ENCODE measurements at places on chromosomes 16 and 17.

GRCh38 chr17:33680472-33680871 is 387.4 kb upstream of the ASIC2 start:
- DNase-seq: no peak

GRCh38 chr16:23452221-23452571 is 793 bp downstream of the COG7 start:
- no peak for DNase-seq

- DNase-seq: no peak
These were observed 6.4 kb downstream of the KRT38 start for GRCh38 chr17:41434415-41434814.

DNA sequence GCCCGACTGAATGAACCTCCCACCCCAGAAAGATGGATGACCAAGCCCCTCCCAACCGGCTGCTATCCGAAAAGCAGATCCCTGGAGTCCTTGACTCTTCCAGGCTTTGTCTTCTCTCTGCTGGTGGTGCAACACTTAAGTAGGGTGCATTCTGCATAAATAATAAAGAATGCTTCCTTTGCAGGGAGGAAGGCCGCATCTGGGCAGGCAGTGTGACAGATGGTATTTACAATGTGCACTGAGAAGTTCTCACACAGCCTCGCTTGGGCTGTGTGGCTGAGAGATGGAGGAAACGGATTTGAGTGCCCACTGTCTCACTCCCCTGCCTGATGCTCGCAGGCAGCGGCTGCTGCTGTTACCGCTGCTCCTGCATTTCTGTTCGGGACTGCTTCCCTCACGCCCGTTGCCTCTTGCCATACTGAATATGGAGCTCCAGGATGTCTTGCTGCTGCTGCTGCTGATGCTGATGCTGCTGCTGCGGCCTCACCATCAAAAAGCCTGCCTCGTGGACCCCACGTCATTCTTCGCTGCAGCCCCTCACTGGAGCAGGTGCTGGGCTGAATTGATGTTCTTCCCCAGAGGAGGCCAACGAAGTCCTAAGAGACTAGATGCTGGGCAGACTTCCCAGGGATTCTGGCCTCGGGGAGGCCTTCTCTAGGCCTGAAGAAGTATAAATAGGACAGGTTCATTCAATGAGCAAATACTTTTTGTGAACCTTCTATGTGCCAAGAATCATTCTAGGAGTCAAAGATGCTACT is 7.1 kb upstream of the RHBDL3 start:
- no peak for DNase-seq

DNA sequence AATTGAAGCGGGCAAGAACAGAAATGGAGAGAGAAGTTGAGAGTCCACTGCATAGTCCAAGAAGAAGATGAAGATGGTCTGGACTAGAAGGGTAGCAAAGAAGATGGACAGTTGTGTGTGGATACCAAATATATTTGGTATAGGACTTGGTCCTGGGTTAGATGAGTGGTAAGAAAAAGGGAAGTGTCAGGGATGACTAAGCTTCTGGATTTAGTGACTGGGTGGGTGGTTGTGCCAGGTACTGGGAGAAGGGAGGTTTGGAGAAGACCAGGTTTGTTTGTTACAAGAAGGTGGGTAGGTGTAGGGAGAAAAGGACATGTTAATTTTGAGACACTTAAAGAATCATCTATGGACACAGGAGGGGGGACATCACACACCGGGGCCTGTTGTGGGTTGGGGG is 5.4 kb downstream of the VMP1 start:
- no peak for DNase-seq
